AG09309 (cell line): ENCODE measurements at places on chromosomes 7 and 10.

DNA sequence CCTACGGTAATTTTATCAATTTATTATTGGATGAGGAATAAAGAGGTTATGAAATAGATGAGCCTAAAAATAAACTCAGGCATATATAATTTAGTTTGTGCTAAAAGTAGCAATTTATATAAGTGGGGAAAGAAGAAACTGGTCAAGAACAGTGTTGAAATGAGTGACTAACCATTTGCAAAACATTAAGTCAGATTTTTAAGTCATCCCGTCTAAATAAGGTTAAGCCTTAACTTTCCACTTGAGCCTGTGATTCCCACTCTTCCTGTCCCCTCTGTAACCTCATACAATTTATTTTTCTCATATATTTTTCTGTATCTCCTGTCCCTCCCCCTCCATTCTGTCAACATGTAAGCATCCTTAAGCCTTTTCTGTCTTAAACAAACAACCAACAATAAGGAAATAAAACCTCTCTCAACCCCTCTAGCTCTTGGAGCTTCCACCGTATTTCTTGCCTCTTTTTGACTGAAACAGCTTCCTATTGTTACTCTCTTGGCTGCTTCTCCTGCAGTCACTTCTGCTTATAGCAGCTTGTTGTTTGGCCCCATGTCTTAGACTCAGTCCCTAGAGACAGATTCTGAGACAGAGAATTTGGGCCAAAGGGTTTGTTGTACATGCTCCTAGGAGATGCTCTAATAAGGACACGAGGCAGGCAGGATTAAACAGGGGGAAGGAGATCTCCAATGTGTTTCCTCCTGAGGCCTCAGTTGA lies 109.7 kb downstream of the GNAI1 start:
- DNase-seq: peak; percentile 32

- no peak for DNase-seq
These were observed 150.6 kb downstream of the CDH23 start for GRCh38 chr10:71547312-71547711.

GRCh38 chr7:158821171-158822031 lies 7.9 kb downstream of the ESYT2 start:
- DNase-seq: peak; percentile 37

- no peak for DNase-seq
These were observed 35.2 kb downstream of the FAM53B start for GRCh38 chr10:124708922-124709520.

GRCh38 chr7:1455241-1455939 lies 3.9 kb downstream of the MICALL2 start:
- no peak for DNase-seq

- no peak for DNase-seq
These were observed 43.1 kb upstream of the GATAD1 start for GRCh38 chr7:92404170-92404614.

DNA sequence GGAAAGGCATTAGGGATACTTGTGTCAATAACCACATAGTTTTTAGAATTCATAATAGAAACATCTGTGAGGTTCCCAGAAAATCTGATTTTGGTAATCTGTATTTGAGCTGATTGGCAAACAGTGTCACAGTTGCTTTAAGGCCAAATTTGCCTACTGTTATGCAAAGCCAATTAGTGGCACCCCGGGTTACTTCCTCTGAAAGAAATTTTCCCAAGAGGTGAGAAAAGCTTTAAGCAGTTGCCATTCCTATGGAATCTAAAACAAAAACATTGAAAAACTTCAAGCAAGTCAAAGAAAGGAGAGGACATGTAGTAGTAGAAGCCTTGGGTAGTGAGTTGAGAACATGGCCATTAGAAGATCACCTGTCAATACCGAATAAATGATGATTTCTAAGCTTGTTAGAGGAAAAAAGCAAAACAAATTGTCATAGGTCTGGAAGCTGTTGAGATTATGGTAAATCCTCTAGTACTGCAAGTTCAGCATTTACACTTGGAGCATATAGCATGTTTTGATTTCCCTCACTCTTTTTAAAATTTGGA lies 176.8 kb downstream of the TWIST1 start:
- DNase-seq: no peak

GRCh38 chr7:114678116-114678515 lies 243.8 kb upstream of the MDFIC start:
- no peak for DNase-seq

GRCh38 chr10:58291538-58292174 lies 22.7 kb downstream of the CISD1 start:
- no peak for DNase-seq

DNA sequence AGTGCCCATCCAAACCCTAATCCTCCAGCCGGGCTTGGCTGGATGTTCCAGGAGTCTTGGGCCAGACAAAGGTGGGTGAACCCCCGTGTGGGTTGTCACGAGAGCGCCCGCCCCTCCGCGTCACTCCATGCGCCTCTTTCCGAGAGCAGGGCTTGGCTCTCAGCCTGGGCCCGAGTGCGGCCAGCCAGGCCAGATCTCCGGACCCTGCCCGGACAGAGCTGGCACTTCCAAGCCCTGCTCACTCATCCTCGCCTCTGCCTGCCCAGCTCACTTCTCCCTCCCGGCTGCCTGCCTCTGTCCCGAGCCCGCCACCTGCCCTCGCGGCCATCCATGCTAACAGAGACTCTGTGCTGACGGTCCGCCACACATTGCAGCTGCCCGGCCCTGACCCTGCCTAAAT lies 34.6 kb downstream of the AGAP3 start:
- no peak for DNase-seq

DNA sequence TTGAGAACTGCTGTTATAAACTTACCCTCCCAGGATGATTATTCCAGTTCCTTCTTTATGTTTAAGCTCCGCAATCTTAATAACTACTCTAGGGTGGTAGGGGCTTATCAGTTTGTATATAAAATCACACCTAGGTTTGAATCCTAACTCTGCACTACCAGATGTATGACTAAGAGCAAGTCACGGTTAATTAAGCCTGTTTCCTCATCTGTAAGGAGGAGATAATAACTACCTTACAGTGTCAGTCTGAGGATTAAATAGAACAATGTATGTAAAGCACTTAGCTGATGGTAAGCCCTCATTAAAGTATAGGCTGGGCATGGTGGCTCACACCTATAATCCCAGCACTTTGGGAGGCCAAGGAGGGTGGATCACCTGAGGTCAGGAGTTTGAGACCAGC lies 9.2 kb downstream of the DNA2 start:
- no peak for DNase-seq

- DNase-seq: no peak
These were observed 64.2 kb downstream of the MYOF start for GRCh38 chr10:93417921-93418320.

DNA sequence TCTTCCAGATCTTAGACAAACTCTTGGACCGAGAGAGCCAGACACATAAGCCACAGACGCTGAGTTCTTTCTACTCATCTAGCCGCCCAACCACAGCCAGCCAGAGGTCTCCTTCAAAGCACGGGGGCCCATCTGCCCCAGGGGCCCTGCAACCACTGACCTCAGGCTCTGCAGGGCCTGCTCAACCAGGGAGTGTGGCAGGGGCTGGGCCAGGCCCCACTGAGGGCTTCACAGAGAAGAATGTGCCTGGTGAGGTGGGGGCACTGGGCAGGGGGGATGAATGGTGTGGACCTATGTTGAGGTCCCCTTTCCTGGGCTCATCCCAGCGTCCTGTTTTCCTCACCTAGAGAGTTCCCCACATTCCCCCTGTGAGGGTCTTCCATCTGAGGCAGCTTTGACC lies 11.4 kb downstream of the ZSWIM8 start:
- no peak for DNase-seq

- DNase-seq: no peak
These were observed 126.5 kb downstream of the SH2D4B start for GRCh38 chr10:80664071-80664680.

GRCh38 chr10:52326382-52326781 lies 12.3 kb downstream of the DKK1 start:
- DNase-seq: no peak

DNA sequence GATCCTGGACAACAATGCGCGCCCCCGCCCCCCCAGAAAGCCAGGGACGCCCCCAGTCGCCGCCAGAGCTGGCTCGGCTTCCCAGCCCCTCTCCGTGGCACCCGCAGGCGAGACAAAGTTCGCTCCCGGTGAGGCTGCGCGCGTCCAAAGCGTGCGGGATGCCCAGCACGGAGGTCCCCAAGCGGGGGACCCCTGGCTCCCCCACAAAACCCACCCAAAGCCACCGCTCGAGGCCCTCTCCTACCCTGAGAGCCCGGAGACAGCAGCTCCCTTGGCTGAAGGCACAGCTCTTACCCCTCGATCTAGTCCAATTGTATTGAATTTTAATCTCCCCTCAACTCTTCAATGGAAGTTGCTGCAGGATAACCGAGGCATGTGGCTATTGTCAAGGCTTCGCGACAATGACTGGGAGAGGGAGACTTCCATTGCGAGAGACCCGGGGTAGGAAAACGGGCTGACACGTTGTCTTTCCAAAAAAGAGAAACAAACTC lies 305.3 kb downstream of the PRPF18 start:
- DNase-seq: no peak

DNA sequence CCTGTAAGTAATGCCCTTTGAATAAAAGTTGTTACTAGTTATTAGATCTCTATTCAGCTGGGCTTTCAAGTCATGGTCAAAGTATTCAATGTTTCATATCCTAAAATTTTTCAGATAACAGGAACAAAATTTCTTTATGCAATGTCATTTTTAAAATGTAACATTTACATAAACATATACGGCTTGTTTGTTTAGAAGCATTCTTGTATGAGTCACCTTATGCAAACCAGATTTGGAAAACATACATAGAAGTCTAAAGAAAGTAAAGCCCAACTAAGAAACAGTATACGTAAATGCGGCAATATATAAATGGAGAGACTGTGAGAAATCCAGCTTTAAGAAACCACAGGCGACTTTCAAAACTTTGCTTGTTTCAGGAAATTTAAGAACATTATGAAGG lies 10.5 kb downstream of the TMEM168 start:
- DNase-seq: no peak

DNA sequence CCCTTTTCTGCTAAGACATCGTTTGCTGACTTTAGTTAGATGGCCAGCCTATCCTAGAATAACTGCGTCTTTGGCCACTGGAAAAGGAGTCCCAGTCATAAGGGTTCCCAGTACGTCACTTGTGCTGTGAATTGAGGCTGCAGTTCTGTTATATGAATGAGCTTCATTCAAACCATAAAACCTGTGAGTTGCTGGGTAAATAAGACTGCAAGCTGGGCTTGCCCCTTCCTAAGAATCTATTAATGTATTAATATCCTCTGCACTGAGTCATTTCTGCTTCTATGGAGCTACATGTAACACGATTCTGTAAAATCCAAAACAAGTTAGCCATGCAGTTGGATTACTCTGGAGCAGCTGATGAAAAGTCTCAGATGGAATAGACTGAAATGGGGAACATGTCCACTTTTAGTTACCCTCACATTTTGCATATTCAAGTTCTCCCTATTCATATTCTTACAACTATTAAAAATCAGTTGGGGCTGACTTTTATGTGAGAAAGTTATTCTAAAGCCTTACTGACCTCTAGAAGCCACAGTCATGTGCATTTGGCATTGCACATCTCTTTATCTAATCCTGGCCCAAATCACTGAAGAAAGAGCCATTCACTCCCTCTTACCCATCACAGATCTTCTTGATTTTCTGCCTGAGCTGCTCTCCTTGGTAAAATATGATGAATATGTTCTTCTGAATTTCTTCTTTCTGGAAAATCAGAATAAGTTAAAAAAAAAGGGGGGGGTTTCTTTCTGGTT lies 41.8 kb upstream of the TMEM213 start:
- DNase-seq: no peak

- no peak for DNase-seq
These were observed 595.0 kb downstream of the ARL4A start for GRCh38 chr7:13282377-13282980.

DNA sequence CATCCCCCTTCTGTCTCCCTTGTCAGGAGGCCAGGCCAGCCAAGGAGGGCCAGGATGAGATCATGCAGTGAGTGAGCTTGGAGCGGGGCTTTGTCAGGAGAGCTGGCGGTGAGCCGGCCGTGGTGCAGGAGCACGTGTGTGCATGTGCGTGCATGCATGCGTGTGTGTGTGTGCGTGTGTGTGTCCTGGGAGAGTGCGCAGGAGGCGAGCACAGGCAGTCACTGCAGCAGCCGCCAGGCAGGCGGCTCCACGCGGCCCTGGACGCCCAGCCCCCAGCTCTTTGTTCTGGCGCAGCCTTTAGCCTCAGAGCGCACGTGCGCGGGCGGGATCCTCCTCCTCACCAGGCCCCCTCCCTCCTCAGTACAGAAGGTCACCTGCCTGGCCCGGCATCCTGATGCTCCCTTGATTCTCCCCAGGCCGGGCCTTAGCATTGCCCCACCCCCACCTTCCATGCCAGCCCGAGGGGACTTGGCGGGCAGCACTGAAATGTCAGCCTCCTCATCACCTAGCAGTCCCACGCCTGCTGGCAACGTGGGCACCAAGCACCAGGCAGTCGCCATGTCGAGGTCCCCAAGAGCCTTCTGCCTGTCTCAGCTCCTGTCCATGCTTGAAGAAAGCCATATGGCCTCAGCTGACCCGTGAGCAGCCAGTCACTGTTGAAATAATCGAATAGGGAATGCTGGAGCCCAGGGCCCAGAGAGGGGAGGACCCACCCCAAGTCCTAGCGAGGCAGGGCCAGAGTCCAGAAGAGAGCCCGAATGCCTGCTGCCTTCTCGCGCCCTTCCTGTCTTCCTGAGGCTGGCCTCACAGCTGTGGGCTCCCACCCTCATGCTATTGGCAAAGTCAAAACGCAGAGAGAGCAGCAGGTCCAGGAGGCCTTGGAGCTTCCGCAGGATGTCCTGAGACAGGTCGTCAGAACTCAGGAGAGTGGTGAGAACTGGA lies 125.9 kb upstream of the PPIF start:
- DNase-seq: no peak

- DNase-seq: no peak
These were observed 219.5 kb upstream of the CSTF2T start for GRCh38 chr10:51918884-51919325.

DNA sequence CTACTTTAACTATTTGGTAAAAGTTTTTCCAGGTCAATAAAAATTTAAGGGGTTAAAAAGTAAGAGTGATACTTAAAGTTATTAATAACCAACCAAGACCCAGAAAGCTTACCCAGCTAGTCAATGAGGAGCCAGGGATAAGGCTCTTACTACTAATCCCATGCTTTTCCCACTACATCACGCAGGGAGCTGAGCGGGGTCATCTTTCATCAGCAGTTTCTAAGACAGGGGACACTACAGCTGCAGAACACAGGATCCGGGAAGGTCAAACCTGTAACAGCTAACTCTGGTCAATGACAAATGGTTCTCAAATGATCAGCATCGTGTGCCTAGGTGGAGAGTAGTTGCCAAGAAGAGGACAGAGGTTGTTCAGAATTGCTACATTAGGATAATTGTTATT lies 65.1 kb downstream of the RSU1 start:
- no peak for DNase-seq
